Inflammatory macrophage treated with lipopolysaccharide for 1 hour (primary cell): ENCODE measurements at places on chromosomes 1 and 21.

DNA sequence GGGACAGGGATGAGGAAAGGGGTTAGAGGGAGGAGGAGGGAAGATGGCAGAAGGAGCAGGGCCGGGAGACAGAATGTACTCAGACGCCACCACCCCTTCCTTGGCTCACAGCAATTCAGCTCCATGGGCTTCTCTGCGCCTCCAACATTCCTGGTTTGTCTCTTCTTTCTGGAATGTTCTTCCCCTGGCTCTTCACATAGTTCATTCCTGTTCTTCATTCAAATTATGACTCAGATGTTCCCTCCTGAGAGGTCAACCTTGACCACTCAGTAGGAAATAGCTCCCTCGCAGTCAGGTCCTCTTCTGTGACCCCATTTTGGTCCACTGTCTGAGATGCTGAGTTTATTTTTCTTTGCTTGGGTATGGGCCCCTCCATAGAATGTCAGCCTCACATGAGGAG is 203.2 kb downstream of the C1orf94 start:
- no peak for DNase-seq

- no peak for DNase-seq
Observed at GRCh38 chr1:78640462-78640861, 9.2 kb upstream of the IFI44 start.

DNA sequence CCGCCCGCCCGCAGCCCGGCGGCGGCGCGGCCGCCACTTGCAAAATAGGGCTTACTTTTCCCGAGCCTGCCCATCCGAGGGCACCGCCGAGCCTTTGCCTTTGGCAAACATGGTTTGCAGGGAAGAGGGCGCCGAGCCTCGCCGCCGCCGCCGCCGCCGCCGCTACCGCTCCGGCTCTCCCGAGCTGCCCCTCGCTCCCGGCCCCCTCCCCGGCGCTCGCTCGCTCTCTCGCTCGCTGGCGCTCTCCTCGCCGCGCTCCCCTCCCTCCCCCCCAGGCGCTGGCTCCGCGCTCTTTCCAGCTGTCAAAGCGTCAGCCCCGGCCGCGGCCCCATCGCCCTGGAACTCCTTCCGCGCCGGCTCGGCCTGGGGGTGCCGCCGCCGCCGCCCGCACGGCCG is 298 bp downstream of the SSBP3 start:
- no peak for DNase-seq

DNA sequence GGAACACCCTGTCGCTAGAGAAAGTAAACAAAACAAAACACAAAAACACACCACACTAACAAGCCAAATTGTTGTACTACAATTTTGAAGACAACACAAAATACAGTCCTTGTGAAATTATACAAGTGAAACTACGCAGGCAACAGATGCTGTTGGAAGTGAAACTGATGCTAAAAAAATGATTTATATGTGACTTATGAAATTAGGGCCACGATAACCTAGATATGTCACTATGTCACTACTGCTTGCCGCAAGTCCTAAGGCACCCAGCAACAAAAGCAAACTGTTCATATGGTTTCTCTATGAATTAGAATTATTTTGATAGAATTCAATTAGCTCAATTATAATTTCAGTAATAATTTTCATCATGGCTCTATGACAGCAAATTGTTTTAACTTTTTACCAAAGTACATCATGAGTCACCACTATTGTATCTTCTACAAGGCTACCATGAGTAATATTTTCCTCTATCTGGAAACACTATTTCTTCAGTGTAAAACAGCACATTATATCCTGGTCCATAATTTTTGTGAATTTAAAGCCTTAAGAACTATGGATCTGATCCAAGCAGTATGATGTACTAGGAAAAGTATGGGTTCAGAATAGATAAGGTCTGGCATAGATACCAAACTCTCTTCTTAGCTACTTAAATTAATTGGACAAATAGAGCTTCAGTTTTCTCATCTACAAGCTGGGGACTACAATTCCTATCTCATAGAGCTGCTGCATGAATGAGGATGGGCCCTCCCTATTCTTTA is 216.3 kb downstream of the COL11A1 start:
- DNase-seq: no peak

GRCh38 chr1:164473544-164473943 is 85.4 kb upstream of the PBX1 start:
- no peak for DNase-seq

DNA sequence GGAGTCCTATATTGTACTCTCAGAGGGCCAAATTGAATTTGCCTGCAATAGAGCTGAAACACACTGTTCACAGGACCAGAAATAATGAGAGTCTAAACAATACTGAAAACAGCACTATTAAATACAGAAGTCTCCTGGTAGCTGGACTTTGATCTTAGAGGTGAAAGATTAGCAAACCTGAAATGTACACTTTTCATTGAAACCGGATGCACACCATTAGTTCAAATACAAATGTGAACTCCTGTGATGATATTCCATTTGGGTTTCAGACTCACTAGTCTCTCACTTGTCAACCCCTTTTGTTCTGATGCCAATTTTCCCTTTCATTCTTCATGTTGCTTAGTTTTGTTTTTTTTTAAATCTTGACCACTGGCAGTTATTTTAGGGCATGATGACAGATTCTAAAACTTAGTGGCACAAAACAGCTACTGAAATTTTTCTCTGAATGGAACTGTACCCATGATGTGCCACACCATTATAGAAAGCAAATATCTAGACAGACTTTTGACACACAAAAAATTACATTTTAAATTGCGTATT is 5.9 kb upstream of the TNFSF4 start:
- no peak for DNase-seq

DNA sequence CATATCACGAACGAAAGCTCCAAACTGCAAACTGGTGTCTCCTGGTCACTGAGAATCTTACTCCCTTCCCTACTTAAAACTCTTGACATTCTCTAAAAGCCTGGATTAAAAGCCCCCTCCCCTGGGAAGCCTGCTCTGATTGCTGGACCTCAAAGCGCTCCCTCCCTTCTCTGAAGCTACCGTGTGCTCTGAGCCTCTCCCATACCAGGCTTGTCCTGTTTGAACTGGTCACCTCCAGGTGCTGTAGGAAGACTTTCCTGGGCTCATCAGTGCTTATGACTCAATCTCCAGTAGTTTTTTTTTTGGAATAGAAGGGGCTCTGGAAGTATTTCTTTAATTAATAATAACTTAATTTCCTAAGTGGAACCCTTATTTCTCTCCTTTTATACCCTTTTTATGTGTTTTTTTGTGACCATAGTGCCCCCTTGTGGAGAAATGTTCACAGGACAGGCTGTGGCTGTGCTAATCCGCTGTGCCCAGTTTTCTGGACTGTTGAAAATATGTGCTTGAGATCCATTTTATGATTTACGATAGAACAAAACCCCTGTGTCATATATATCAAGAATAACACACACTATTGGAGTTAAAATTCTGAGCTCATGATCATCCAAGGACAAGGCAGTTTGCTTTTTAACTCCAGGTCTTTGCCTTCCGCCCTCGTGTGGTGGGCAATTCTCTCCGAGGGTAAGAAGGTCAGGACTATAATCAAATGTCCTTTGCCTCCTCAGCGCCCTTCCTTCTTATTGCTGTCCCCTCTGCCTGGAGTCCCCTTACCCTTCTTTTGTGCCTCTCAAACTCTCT is 16.9 kb downstream of the MTARC1 start:
- no peak for DNase-seq

DNA sequence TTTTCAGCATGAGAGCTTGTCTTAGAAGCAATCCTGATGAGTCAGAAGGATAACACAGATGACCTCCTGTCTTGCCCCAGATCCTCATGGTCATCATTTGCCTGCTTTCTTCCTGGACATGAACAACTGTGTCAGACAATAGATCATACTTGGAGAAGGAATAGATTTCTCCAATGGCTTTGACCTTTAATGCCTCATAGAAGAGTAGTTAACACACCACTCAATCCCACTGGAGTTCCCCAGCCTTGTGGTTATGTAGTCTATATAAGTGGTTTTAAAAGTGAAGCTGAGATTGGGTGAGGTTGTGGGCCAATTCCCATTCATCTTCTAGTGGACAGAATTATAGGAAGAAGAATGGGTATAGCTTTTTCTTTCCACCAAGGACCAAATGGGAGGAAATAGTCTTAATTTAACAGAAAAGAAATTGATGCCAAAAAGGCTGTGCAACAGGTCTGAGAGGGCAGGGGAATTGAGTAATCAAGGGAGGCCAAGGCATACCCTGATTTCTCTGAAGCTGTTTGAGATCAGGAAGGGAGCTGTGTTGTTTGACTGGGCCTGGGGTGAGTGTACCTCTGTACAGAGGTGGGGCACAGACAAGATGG is 14.4 kb downstream of the PRCC start:
- no peak for DNase-seq

DNA sequence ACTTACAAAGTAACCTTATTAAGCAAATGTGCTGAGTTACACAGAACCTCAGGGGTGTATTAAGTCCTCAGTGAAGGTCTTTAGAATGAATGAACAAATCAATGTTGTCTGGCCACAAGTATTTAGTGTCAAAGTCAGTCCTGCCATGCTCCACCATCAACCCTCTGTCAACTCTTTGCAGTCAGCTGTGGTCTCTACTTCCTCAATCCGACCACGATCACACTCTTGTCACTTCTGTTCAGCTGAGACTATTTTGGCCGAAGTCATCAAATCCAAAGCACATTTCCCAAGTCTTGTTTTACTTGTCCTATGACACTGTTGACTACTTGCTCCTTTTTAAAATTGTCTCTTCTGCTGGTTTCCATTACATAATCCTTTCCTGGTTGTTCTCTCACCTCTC is 173.5 kb downstream of the ST6GALNAC5 start:
- no peak for DNase-seq

DNA sequence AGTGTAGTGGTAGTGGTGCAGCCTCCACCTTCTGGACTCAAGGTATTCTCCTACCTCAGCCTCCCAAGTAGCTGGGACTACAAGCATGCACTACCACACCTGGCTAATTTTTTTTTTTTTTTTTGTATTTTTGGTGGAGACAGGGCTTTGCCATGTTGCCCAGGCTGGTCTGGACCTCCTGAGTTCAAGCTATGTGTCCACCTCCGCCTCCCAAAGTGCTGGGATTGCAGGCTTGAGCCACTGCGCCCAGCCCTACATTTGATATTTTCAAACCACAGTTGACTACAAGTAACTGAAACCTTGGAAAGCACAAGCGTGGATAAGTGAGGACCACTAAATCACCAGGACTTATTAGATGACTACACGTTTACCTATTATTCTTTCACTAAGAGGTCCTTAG is 10.0 kb upstream of the PDPN start:
- no peak for DNase-seq

- peak; percentile 75 for DNase-seq
Observed at GRCh38 chr21:34933609-34934335, 115.3 kb downstream of the RUNX1 start.

- no peak for DNase-seq
Observed at GRCh38 chr1:156153362-156153761, at the start of gene SEMA4A. SEMA4A (plus strand) TSS chr1:156153585; CDS start chr1:156154579, 994 bp downstream.

- no peak for DNase-seq
Observed at GRCh38 chr1:8552820-8553397, 235.0 kb downstream of the SLC45A1 start.

DNA sequence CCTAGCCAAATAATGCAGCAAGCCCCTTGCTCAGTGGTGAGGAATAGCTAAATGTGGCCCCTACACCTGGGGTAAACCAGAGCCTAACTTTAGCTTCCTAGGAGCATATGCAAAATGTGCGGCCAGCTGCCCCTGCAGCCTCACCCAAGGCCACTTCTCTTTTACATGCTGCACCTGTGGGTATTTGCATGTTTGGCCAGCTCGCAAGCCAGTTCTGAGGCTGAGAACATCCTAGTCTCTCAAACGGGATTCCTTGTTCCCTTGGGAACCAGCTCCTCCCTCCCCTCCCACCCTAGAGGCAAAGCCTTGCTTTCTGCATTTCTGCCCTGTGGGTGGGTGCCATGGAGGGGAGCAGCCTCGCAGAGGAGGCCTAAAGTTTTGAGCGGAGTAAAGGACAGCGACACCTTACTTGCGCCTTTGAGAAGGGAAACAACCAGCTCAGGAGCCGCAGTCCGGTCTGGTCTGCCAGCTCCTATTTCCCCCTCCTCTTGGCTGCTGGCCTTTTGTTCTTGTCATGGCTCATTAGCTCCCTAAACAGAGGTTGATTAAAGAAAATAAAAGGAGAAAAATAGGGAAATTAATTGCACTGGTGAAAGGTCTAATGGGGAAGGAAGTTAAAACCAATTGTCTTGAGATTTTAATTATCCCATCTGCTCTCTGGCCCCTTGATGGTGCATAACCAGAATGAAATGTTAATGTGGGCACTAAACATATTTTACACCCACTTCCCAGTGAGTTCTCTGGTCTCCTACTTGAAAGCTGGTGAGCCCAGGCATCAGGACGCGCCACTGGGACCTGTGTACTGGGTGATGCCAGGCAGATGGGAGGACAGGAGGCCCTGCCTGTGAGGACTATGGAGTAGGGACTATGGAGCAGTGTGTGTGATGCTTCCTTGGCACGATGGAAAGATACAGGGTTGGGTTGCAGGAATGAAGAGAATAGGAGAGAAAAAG is 68.7 kb downstream of the TEX35 start:
- DNase-seq: no peak

DNA sequence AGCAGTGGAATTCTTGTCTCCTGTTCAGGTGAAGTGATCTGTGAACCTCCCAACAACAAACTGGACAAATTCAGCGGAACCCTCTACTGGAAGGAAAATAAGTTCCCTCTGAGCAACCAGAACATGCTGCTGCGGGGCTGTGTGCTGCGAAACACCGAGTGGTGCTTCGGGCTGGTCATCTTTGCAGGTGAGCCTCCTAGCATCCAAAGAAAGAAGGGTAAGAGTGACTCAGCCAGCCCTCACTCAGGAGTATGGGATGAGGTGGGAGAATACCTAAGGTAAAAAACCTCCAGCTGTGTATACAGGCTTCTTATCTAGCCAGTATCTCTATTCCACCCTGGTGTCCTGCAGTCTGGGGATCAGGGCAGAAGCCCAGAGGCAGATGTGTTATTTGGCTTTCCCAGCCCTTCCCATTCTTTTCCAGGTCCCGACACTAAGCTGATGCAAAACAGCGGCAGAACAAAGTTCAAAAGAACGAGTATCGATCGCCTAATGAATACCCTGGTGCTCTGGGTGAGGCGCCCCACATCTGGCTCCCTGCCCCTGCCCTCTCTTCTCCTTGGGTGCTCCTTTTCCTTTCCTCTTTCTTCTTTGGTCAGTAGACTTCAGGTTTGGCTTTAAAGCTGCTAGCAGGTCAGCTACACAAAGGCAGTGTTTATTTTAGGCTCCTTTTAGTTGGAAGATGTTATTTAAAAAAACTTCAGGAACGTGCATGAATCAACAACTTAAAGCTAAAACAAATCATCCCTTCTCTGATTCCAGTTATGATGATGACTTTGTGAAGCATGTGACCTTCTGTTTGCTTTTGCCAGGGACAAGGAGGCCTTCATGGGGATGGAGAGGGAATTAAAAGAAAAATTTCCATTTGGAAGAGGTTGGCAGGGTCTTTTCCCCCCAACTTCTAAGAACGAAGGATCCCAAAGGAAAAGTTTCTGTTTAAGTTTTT is 9.0 kb downstream of the ATP8B2 start:
- DNase-seq: no peak

DNA sequence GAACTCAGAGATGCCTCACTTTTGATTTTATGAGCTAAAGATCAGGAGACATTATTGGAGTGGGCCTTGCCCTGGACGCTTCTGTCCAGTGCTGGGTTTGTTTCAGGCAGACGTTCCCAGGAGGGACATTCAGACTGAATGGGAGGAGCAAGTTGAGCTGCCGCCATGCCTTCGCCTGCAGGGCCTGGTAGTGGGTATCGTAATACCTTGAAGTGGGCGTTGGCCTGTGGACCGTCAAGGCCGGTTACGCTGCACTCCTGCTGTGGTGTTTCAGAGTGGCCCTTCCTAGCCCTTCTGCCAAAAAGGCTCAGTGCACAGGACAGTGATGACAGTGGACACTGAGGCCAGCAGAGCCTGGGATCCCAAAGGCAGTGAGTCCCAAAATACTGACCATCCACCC is 1.6 kb downstream of the FAM3B start:
- DNase-seq: no peak
